Renal cortex interstitium (tissue), 15 donors: ENCODE measurements at places on chromosomes 12 and 14. TPM values are rescaled to one million over a fixed set of nuclear protein-coding genes. Genes with fewer than 3 reads are reported as not detected.

TAS2R8 gene
- polyA plus RNA-seq = not detected

UNC79 gene
- 1.4 TPM for polyA plus RNA-seq

SLC39A5 gene
- 62.5 TPM for polyA plus RNA-seq

ZCRB1 gene
- 109 TPM for polyA plus RNA-seq

PTGER2 gene
- polyA plus RNA-seq = 6.8 TPM

TESPA1 gene
- 0.50 TPM for polyA plus RNA-seq

TEP1 gene
- polyA plus RNA-seq = 19.0 TPM
